ENCODE measurements at places on chromosomes 5 and 9.

DNA sequence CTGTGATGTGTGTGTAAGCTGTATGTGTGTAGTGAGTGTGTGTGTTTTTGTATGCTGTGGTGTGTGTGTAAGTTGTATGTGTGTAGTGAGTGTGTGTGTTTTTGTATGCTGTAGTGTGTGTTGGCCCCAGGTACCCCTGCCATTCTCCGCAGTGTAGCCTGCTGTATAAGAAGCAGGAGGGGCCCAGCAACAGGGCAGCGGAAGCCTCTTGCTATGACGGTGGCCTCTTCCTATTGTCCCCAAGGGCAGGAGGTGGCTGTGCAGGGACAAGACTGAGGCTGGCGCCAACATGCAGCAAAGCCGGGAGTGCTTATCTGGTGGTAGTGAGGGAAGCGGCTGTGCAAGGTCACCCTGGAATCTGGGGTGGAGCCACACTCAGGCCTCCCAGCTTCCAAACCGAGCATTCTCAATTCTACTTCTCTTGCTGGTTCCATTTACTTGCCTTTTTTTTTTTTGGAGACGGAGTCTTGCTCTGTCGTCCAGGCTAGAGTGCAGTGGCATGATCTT lies 5.1 kb downstream of the SPAAR start:
- DNase-seq = peak; percentile 40

- no peak for DNase-seq
Measured at GRCh38 chr5:8333485-8333884, 464.5 kb downstream of the MTRR start.

DNA sequence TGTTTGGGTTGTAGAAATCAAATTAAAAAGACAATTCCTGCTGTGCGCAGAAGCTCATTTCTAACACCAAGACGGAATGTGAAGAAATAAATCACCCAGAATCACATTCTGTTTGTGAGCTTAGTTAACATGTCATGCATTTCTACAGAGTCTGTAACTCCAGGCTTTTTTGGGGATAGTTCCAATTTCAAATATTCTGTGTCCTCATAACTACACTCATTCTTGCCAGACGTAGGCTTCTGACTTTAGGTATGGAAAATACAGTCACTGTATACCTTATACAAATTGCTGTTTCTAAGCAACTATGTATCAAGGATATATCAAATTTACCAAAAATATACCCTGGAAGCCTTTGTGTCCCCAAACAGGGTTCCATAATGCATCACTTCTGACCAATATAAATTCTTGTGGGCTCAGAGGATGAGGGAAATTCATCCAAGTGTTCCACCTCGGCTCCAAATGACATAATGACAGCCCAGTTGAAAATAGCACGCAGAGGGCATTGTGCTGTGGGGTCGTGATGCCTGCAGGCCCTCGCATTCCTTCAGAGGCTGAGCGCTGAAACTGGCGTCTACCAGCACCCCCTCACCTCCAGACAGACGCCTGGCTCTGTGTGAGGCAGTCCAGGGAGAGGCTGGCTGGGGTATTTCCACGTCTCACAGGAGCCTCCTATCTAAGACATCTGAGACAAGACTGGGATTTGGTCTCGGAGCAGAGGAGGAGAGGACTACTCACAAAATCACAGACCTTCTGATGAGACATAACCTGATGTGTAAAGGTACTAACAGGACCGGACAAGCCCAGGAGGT lies 79.8 kb downstream of the KLF4 start:
- no peak for DNase-seq

DNA sequence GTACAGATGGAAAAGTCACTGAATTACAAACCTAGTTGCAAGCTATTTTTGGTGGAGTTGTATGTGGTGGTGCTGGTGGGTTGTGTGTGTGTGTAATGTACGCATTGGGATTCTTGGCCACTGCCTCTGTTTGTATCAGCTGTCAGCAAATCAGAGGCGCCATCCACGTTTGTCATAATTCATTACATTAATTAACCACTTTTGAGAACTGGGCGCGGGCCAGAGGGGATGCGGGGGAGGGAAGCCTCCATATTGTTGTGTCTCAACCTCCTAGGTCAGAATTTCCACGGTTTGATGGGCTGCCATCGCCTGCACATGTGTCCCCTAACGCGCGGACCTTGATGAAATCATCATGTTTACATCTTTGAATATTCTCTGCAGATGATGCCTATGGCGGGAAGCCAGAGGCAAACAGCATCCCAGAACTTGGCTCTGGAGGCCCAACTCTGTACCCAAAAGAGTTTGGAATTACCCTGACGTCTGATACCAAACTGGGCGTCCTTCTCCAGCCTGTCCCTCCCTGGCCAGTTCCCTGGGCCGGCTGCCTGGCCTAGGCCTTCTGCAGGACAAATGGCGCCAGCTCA lies 54.9 kb downstream of the FGF18 start:
- no peak for DNase-seq

DNA sequence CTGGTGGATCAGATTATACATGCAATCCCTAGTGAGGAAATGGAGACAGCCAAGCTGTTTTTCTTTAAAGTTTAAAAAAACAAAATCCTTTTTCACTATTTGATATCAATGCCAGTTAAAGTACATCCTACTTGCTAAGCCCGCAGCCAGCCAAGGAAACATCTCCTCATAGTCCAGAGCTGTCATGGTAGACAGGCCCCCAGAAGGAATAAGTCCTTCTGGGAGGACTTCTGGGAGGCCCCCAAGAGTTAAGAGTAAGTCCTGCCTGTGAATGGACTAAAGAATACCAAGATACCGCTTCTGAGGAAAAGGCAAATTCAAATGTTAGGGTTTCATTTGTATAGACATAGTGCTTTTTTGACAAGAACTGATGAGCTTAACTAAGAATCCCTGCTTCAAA lies 38.3 kb downstream of the MOCS2 start:
- DNase-seq = no peak

GRCh38 chr9:2872250-2872930 lies 28.5 kb upstream of the PUM3 start:
- DNase-seq = no peak

DNA sequence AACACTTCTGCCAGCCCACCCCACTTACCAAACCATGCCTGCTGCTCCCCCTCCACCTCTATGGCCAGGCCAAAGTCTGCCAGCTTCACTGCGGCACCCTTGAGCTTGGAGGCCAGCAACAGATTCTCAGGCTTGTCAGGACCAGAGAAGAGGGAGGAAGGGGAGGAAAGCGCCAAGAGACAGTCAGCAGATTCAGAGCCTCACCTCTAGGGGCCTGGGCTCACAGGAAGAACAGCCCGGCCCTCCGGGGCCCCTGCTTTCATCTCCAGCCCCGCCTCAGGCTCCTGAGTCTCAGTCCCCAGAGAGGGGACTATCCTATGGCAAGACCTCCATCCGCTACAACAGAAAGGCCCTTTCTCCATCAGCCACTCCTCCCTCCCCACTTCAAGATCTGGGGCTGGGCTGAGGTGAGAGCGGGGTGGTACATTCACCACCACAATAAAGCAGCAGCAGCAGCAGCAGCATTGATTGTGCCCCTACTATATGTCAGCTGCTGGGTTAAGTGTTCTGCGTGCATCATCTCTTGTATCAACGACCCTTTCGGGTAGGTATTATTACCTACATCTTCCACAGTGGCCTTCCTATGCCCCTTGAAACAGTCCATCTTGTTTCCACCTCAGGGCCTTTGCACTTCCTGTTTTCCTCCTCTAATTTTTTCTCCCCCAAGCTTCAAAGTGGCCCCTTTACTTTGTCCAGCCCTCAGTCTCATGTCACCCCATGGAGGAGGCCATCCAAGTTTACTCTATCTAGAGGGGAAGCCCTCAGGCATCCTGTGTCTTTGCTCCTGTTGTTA lies 36.0 kb downstream of the CAMK2A start:
- no peak for DNase-seq

DNA sequence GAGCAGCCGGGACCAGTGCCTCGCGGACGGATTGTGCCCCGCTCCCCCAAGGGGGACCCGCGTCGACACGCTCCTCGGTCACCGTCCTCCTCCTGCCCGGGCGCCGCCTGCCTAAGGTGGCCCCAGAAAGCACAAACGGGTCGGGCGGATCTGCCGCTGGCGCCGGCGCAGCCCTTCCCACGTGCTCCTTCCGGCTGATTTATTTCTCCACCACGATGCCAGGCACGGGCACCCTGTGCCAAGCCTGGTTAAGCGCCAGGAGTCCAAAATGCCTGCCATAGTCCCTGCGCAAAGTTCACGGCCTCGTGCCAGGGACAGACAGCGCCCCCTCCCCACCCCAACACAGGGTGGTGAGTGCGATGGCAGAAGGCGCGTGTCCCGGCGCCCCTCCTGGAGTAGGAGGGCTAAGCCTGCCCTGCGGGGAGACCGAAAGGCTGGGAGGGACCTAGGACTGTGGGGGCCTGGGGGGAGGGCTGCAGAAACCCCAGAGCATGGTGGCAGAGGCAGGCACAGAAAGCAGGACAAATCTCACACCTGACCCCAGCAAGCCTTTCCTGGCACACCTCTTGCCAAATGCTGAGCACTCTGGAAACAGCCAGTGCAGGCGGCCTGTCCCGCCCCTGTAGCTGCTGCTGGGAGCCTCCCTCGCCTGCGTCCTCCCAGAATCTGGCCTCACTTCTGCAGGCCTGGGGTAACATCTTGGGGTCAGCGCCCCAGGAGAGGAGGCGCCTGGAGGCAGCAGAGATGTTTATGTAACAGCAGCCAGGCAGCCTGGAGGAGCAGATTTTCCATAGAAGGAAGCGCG lies 1.1 kb upstream of the NOTCH1 start:
- DNase-seq = peak; percentile 74

DNA sequence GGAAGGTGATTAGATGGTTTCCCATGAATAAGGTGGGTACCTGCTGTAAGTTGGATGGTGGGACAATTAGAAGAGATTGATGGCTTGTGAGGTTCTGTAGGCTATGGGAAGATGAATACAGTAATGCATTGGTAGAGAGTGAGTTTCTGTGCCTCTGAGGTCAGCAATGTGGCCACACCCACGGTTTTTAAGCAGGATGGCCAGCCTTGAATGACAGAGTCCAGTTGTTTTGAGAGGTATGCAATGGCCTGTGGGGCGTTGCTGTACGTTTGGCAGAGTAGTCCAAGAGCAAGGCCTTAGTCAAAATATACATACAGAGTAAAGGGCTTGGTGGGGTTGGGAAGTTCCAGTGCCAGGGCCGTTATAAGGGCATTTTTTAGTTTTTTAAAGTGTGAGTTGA lies 235.6 kb upstream of the C9orf72 start:
- DNase-seq = no peak

DNA sequence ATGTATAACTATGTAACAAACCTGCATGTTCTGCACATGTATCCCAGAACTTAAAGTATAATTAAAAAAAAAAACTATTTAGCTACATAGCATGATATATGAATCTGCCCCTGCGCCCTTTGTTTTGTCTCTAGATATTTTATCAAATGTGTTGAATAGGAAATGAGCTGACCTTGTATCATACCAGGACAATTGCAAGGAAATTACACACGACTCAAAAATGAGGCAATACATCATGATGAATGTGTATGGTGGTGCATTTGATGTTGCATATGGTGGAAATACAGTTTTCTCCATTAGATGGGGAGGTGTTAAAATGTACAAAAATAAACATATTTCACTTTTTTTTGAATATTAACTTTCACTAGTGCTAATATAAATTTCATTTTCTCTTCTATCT lies 28.6 kb upstream of the CEP78 start:
- DNase-seq = no peak
